ENCODE measurements at places on chromosomes 3 and 15. TPM values are rescaled to one million over a fixed set of nuclear protein-coding genes. Genes with fewer than 3 reads are reported as not detected.

Gene ITPKA
- 18.1 TPM for total RNA-seq

Gene PML
- total RNA-seq: 19.5 TPM

DNA sequence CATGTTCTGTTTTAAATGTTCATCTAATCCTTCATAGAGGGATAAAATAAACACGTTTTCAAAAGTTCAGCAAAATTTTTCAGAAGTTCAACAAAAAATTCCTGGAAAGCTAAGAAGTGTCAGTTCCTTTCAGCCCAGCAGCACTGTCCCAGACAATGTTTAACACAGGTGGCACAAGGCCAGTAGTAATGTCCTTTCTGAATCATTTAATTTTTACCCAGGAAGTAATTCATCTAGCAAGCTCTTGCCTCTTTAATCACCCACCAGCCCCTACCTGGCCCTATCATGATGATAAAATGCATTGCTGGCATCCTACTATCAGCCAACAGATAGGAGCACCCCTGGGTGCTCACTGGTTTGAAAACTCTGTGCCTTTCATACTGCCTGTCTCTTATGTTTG, 627.1 kb upstream of the ADAMTS9 start:
- no peak overlapping the region for H3K27ac ChIP-seq
- no peaks in the 10 kb centered on the region for H3K36me3 ChIP-seq
- no peaks in the 10 kb centered on the region for H3K4me1 ChIP-seq

Gene SI
- total RNA-seq: 1.7 TPM

DNA sequence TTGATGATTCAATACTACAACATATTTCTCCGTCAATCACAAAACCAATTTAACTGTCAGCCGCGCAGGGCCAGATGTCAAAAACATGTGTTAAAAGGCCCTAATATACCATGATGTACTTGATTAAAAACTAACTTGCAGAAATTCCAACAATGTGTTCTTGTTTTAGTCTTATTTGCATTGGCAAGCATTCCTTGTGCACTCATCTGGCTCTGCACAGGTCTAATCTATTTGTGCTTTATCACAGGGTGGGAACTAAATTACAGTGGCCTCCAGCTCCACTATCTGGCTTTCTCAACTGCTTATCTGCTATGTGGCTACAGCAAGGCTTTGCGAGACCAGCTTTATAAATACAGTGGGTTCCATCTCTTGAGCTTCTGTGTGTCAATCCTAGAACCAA, 455.5 kb downstream of the ERC2 start:
- peaks cover 12% of the 10 kb centered on the region for H3K4me1 ChIP-seq
- no peaks in the 10 kb centered on the region for H3K36me3 ChIP-seq
- no peak overlapping the region for H3K27ac ChIP-seq

All from Caco-2 (cell line).